Activated naive CD8-positive, alpha-beta T cell treated with anti-CD3 and anti-CD28 coated beads, Interleukin-2, amount 50 U/mL, for 24 hours (primary cell): ENCODE measurements at places on chromosomes 13 and 19.

GRCh38 chr13:97174638-97175037 is 47.5 kb upstream of the MBNL2 start:
- no peak for DNase-seq

GRCh38 chr19:4456843-4457653 is 546 bp downstream of the UBXN6 start:
- DNase-seq, result peak; percentile 46

DNA sequence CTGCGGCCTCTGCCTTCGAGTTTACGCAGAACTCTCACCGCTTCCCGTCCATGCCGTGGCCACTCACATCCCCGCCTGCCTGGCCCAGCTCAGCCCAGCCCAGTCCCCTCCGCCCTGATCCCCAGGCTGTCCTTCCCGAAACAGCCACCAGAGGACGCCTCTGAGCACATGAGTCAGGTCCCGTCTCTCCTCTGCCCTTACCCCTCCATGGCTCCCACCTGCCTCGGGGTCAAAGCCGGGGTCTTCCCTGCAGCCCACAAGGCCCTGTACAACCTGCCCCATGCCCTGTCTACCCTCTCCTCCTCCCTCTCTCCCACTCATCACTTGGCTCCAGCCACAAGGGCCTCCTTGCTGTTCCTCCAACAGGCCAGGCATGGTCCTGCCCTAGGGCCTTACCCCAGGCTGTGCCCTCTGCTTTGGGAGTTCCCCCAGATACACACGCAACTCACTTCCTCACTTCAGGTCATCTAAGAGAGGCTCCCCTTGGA is 8.1 kb upstream of the SEMA6B start:
- DNase-seq, result peak; percentile 76

- DNase-seq, result no peak
These were observed 9.4 kb downstream of the BCL3 start for GRCh38 chr19:44757735-44758505.

DNA sequence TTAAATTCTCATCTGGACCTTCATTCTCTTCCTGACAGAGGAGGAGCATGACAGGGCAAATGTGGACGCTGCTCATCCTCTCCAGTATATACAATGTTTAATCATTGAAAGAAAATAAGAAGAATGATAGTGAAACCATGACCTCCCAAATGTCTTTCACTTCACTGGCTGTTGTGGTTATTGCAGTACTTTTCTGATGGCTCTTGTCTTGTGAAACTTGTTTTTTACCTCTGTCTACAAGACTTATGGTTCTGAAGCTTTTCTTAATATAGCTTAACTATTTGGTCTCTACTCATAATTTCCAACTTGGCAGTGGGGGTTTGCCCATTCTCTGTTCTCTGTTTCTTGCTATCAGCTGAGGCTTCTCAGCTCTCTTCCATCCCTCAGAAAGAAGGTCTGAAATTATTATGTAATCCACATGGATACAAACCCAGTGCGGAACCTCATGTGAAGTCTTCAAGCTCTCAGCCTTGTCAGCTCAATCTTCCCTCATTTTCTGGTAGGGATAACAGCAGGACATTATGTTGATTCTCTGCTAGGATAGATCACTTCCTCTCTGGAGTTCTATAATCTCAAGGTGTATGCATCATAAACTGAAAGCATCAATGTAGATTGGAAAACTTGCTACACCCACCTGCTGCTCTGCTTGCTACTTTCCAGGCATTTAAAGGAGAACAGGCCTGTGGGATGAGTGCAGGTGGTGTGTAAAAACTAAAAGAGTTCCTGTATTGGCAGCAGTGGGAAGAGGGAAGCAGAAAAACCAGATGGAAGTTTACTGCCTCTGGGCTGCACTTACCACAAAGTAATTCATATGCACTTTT is 250.3 kb upstream of the HTR2A start:
- no peak for DNase-seq

GRCh38 chr19:3785938-3786824 is at the start of gene MATK:
Gene MATK (minus strand): TSS chr19:3786381. CDS start chr19:3785135, 1,246 bp downstream.
- peak; percentile 44 for DNase-seq

DNA sequence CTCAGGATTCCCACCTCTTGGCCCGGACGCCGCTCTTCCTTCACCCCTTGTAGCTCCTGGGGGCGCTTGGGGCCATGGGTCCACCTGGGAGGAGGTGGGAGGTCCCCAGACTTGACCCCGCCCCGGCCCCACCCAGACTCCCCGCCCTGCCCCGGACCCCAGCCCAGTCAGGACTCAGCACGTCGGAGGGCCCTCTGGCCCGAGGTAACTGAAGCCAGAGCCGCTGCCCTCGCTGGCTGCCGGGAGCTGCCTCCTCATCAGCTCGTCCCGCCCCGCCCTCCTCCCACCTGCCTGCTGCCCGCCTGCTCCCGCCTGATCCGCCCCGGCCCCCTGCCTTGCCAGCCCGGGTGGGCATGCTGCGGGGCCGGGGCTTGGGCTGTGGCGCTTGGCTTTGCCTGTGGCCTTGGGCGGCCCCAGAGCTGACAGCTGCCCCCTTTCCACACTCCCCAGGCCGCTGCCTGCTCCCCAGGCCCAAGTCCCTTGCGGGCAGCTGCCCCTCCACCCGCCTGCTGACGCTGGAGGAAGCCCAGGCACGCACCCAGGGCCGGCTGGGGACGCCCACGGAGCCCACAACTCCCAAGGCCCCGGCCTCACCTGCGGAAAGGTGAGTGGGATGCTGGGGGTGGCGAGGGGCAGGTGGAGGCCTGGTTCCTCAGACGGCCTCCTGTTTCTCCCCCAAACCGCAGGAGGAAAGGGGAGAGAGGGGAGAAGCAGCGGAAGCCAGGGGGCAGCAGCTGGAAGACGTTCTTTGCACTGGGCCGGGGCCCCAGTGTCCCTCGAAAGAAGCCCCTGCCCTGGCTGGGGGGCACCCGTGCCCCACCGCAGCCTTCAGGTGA is 9.4 kb downstream of the ARHGAP33 start:
- DNase-seq, result no peak

DNA sequence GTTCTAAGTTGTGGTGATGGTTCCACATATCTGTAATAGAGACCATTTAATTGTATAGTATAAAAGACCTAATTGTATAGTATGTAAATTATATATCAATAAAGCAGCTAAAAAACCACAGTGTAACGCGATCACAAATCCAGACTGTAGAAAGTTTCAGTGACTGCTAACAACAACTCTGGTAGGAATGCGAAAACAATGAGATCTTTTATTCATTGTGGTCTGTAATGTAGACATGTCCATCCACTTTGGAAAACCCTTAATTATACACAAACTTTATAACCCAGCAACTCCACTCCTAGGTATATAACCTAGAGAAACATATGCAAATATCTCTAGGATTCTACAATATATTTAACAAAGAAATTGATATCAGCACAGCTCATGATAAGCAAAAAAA is 549.5 kb downstream of the SLITRK1 start:
- no peak for DNase-seq
